ENCODE measurements at places on chromosomes 16 and 17.

- DNase-seq, result no peak
These were observed 29.2 kb upstream of the LITAF start for GRCh38 chr16:11615748-11616447.

GRCh38 chr16:12236589-12236988, 260.1 kb downstream of the SNX29 start:
- no peak for DNase-seq

GRCh38 chr16:71205482-71206131, 24.9 kb downstream of the HYDIN start:
- DNase-seq, result no peak

- no peak for DNase-seq
These were observed 29.0 kb downstream of the SMYD4 start for GRCh38 chr17:1800712-1801111.

DNA sequence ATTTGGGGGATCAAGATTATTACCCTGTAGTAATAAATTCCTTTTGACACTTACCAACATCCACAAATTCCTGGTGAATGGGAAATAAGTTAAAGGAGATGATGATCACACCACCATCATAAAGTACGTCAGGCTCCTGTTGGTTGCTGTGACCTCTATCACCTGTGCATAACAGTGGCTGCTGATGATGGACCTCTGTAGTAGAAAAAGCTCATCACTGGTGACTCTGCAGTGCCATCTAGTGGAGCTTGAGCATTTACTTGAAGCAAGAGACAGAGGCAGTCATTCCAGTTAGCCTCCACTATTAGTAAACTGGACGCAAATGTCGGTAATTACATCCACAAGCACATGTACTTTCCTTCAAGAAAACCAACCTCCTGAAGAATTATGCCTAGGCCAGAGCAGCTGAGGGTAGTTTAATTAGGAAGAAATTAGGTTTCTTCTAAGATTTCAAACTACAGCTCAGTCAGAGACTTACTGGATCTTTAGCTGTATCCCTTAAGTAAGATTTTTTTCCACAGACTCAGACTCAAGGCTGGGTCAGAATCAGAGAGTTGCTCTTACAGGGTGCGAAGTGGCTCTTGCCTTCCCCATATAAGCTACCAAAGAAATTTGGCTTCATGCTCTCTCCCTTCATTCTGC, 39.3 kb downstream of the CYB561 start:
- peak; percentile 61 for DNase-seq

DNA sequence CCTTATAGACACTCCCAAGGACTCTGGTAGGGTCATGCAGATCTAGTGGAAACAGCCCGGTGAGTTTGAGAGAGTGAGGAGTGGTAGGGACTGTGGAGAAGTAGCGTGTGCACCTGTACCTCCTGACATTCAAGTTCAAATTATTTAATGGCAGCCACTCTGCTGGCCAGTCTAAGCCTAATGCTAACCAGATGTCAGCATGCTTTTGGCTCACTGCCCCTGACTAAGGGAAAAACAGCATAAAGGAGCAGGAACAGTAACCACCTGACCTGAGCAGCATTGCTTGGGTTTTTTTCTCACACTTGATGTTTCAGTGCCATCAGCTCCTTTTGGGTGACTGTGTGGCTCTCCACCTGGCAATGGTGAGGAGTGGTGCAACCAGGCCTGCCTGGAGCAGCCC, 23.8 kb upstream of the SLC12A3 start:
- no peak for DNase-seq

DNA sequence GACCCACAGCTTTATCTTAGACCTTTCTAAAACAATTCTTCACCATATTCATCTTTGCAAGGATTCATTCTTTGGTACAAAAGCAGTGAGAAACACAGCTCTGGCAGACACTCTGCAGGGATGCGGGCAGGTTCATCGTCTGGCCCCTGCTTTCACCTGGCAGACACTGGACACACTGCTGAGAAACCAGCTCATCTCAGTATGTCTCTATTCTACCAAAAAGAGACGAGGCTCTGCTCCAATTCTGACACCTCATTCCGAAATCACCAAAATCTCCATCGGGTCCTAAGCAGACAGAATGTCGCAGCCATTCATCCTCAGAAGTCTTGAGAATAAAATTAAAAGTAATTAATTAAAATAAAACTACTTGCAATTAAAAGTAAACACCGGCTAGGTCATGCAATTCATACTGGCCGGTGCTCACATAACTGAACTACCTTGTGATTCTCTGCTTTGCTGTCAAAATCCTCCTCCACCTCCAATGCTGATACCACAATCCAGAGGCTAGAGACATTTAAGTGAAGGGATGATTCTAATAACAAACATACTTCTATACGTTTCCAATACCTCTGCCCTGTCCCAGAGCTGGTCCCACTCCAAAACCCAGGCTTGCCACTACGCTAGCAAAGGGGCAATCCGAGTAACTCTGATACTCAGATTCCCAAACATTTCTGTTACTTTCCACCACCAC, 1.3 kb downstream of the RNF157 start:
- DNase-seq, result no peak

DNA sequence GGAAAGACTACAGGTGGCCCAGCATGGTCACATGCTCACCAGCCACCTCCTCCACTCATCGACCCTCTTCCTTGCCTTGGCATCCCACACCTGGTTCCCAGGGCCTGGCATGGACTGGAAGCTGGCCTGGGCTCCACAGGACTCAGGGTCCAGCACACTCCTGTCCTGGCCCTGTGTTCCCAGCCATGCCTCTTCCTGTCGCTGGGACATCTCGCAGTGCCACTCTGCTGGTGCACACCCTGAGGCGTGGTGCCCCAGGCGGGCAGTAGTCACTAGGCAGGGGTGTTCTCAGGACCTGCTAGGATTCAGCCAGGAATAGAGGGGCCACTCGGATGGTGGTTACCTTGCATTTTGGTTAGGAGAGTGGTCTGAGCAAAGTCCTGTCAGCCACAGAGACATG, 99.4 kb downstream of the AMFR start:
- DNase-seq, result no peak

GRCh38 chr17:21172846-21173245, 41.1 kb downstream of the TMEM11 start:
- no peak for DNase-seq

GRCh38 chr17:52505601-52506000, 347.1 kb upstream of the CA10 start:
- no peak for DNase-seq

DNA sequence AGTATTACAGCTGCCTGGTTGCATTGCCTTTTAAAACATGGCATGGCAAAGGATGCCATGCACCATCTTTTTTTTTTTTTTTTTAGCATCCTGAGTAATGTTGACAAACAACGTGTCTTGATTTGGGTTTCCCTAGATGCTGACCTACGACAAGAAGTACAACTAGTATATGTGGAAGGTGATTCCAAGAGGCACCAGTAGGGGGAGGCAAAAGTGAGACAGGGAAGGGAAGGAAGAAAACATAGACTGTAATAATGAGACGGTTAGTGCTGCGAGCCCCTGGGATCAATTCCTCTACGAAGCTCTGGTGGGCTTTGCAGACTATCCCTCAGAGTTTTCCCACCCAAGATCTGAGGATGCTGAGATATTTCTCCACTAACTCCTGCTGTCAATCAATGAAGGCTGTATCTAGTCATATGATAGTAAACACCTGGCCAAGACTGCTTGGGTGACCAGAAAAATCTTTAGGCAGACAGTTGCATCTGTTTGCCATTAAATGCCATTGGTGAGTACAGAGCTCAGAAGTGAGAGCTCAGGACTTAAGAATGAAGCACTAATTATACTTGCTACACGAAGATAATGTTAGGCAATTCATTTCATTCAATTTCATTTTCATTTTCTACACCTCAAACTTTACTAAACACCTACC, 458.6 kb upstream of the GOT2 start:
- no peak for DNase-seq

DNA sequence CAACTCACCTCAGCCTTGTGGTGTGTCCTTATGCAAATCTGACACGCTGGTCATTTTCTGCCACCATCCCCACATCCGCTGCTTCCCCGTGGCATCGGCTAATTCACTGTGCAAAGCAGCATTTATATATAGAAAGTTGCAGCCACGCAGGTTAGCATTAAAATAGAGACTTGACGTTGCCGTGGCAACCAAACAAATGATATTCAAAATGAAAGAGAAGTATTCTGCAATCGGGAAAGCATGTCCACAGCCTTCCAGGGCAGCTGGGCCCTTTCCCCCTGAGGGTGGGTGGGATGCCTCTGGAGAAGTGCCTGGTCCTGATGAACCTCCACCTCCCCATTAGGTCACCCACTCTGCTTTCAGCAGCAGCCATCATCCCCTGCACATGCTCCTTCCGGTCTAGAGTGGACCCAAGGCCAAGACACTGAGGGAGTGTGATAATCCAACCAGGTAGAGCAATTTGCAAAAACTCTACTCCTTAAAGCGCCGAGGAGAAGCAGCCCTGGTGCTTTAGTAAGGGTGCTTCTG, 138.7 kb downstream of the GAS7 start:
- no peak for DNase-seq
